Smooth muscle cell of the brain vasculature (primary cell): ENCODE measurements at places on chromosomes 12 and 14.
A peak's percentile ranks its signal among the peaks of the same experiment; 100 is the strongest.

GRCh38 chr12:74021937-74022336, 515.7 kb upstream of the ATXN7L3B start:
- DNase-seq, result peak; percentile 28

DNA sequence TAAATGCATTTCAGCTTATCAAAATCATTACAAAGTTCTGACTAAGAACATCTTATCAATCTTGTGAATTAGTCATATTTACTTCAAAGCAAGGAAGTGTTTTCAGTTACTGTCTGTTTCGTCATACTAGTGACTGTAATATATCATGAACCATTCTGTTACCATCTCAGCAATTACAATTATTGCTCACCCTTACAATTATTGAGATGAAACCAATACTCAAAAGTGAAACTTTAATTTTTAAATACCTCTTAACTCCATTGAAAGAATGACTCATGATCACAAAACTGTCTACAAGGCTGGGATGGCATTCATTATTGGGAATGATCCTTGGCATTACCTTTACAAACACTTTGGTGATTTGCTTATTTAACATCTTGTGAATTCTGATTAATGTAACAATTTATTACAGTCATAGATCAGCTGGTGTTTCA, 90.3 kb downstream of the RPS6KA5 start:
- DNase-seq, result no peak

DNA sequence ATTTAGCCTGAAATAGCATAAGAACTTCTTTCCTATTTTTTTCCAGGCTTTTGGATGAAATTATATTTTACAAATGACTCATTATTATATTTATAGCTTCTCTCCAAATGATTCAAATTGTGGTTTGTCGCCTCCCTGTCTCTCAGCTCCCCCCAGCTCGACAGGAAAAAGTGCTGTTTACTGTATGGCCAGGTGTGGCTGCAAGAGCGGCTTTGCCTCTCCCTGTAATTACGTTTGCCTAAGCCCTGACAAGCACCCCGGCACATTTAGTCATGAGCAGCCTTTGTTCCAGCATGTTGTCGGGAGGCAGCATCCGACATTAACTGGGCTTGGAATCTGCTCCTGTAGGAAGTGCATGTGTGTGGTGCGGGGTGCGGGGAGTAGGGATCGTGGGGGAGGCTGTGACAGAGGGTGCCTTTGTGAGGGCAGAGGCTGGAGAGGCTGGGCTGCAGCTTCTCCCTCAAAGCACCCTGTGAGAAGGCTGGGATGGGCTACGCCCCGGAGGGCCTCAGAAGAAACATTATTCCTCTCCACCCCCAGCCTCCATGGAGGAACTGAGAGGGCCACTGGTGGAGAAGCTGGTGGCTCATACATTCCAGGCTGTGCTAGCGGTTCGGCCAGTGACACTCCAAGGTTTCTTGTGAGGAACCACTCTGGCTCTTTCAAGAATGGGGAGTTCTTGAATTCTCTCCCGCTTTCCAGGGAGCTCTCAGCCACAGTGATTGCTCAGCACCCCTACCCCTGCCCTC, 42.1 kb upstream of the CTDSP2 start:
- no peak for DNase-seq

DNA sequence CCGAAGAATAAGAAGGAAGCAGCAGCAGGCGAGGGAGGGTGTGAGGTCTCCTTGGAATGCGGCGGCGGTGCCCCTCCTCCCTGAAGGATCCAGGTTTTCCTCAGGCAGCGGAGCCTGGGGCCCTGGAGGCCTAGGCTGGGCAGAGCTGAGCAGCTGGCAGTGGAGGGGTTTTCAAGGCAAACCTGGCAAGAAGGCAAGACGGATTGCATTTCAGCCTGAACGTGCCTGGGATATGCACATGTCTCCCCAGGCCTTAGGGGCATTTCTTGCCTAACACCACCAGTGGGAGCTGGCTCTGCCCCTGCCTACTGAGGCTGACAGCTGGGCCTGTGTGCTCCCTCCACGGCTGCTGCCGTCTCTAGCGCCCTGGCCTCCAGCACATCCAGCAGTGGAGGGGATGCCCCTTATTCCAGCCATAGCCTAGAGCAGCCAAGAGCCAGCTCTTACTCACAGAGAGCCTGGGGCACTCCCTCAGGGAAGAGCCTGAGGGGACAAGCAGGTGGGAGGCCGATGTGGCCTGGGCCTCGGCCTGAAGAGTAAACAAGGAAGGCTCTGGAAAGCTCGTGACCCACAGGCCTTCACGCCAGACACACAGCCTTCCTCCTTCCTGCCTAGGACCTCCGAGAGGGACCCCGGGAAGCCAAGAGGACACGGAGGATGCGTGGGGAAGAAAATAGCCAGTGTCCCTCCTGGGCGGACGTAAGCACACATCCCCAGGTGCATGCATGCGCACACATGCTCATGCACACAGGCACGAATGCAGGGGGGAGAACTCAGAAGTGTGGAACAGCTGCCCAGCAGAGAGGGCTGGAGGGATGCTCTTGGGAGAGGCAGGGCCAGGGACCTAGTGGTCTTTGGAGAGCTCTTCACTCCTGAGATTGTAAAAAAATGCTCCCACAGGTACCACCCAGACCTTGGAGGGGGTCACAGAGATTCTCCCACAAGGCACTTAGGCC, 23.0 kb upstream of the EIF2B2 start:
- DNase-seq, result no peak

- no peak for DNase-seq
Observed at GRCh38 chr12:66232263-66232662, 43.2 kb downstream of the IRAK3 start.

DNA sequence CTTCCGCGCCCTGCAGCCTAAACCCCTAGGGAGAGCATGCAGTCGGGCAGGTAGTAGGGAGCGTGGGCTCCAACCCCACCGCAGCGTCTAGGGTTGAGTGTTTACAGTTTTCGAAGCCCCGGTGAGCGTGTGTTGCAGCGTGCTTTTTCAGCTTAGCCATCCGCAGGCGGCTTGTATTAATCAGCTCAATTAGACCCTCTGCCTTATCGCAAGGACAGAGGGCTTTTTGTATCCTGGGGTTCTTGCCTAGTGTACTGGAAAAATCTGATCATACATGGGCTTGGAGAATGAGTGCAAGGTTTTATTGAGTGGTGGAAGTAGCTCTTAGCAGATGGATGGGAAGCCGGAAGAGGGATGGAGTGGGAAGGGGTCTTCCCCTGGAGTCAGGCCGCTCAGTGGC, 44.4 kb upstream of the GNG2 start:
- DNase-seq, result no peak

DNA sequence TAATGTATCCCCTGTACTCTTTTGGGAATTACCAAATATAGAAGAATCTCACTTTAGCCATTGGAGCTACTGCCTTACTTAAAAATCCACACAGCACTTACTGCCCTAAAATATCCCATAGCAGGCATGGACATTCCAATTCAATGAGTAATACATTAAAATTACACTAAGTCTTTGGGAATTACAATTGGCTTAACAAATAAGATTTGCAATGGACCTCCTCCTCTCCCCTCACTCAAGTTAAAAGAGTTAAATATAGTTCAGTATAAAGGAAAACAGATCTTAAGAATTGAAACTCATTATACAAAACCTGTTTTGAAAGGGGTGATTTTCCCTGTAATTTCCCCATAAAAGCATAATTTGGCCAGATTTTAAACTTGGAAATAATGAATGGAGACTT, 477.1 kb downstream of the SLC16A7 start:
- no peak for DNase-seq

DNA sequence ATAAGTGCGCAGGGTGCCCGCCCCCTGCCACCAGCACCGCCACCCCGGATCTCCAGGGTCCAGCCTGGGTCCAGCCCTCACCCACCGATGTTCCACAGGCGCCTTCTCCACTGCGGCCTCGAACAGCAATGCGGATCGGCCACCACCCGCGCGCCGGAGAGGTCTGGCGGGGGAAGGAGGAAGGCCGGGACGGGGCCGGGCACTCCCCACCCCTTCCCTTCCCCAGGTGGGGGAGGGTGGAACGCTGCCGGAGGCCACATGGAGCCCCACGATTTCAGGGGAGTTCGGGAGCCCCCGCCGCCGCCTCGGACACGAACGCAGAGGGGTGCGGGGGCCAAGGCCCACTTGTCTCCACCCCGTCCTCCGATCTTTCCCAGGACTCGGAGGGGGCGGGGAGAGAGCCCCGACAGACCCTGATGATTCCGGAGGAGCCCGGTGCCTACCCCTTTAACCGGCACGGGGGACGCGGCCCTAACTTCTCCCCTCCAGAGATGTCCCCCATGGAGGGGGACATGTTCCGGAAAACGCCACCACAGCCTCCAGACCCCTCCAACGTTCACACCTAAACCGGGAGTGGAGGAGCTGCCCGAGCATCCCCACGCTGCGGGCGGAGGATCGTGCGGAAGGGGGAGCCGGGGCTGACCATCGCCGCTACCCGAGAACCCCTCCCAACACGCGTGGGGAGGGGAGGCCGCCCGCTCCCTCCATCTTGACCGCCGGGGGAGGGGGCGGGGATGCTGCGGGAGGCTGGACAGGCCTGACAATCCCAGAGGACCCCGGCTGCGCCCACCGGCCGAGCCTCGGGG, 1.1 kb downstream of the ATXN2 start:
- DNase-seq, result no peak

DNA sequence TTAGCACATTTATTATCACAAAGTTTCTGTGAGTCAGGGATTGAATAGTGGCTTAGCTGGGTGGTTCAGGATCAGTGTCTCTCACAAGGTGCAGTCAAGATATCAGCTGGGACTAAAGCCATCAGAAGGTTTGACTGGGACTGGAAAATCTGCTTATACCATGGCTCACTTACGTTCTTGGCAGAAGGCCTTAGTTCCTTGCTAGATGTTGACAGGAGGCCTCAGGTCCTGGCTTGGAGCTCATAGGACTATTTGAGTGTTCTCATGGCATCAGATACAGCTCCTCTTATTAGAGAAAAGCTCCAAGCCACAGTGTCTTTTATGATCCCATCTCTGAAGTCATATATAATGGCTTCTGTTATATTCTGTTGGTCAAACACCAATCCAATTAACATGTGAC, 127.3 kb downstream of the SLC6A15 start:
- no peak for DNase-seq

- DNase-seq, result no peak
Observed at GRCh38 chr12:114917307-114917706, 233.3 kb upstream of the TBX3 start.

DNA sequence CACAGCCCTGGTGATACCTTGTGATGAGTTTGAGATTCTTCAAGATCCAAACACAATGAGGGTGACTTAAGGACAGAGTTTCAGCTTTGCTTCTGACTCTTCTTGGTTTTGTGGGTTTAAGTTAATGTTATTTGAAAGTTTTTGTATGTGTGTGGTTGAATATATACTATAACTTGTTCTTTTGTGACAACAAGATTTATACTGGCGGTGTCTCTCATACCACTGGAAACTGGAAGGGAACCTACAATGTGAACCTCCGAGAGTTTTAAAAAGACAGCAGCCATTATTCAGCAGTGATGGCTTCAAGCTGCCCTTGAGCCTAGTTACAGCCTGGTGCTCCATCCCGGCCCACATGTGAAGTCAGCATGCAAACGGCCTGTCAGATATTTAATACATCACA, 87.9 kb upstream of the IGF1 start:
- no peak for DNase-seq

DNA sequence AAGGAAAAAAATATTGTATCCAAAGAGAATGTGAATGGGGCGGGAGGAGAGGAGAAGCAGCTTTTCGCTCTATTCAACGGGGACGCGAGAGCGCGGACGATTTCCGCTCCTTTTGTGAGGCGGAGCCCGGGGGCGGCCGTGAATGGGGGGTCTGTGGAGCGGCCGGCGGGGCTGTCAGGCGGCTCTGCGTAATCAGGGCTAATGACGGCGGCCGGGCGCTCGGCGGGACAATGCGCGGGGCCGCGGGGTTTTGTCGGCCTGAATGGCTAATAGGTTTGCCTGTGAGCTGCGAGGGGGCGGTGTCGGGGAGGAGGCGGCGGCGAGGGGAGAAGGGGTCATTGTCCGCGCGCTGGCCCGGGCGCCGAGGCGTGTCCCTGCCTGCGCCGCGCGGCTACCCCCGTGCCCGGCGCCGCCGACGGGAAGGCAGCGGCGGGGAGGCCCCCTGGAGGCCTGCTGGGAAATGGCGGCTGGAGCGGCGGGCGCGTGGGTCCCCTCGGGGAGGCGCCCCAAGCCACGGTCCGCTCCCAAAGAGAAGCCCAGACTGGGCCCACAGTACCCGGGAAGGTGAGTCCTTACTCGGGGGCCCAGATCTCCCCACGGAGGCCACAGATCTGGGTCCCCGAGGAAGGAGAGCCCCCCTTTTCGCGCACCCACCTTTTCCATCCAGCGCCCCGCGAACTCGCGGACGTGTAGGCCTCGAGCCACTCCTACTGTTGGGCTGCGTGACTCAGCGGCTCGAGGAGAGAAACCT, 6.0 kb downstream of the SIX6 start:
- DNase-seq, result no peak

- no peak for DNase-seq
Observed at GRCh38 chr14:21093769-21094681, 4.4 kb downstream of the ZNF219 start.

- peak; percentile 65 for DNase-seq
Observed at GRCh38 chr12:30719060-30719459, 23.4 kb upstream of the IPO8 start.

GRCh38 chr12:69442894-69443293, 27.3 kb upstream of the FRS2 start:
- no peak for DNase-seq

- no peak for DNase-seq
Observed at GRCh38 chr12:84696908-84697540, 215.6 kb downstream of the SLC6A15 start.

DNA sequence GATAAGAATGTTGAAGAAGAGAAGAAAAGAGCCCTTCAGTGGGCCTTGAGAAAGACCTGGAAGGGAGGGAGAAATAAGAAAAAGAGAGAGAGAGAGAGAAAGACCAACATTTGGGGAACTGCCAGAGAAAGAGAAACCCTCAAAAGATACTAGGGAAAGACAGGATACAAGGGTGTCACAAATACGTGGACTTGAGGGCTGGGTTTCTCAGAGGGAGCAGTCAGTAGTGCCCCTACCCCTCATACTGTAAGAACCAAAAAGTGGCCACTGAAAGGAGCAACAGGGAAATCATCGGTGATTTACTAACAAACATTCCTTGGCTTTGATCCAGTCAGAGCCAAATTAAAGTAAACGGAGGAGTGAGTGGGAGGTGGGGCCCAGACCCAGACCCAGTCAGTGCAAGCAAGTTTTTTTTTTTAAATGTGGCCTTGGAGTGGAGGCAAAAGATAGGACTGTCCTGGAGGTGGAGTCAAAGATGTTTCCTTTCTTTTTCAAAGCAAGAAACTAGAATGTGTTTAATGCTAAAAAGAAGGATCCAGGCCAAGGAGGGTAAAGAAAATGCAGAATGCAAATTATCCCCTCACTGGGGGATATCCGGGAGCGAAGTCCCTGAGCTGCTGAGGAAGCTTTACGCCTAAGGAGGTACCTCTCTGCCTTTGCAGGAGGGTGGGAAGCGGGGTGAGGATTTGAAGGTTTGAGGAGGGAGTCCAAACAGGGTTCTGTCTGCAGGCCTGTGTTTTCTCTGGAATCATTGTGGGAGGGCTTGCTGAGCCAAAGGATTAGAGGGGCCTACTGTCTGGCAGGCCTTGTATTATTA, 143.5 kb upstream of the AMIGO2 start:
- DNase-seq, result no peak

DNA sequence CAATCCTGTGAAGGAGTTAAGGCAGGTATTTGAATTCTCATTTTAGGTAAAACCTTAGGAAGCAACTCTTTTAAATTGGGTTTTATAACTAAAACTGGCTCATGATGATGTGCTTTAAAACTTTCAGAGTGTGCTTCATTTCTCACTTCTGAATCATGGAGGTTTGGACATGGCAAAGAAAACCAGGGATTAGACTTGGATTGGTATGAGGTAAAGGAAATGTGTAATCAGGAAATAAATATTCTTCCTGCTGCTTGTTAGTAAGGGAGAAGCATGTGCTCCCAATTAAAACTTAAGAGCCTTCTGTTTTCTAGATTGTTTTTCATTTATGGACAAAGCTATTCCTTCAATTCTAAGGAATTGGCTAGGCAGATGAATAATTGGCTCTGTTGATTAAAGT, 57.4 kb downstream of the FBXO33 start:
- no peak for DNase-seq
